ENCODE measurements at places on chromosomes 6 and 20.

GRCh38 chr6:20875369-20875963 lies 341.2 kb downstream of the CDKAL1 start:
- no peak for DNase-seq

- no peak for DNase-seq
Observed at GRCh38 chr6:43887340-43887858, 117.4 kb downstream of the VEGFA start.

DNA sequence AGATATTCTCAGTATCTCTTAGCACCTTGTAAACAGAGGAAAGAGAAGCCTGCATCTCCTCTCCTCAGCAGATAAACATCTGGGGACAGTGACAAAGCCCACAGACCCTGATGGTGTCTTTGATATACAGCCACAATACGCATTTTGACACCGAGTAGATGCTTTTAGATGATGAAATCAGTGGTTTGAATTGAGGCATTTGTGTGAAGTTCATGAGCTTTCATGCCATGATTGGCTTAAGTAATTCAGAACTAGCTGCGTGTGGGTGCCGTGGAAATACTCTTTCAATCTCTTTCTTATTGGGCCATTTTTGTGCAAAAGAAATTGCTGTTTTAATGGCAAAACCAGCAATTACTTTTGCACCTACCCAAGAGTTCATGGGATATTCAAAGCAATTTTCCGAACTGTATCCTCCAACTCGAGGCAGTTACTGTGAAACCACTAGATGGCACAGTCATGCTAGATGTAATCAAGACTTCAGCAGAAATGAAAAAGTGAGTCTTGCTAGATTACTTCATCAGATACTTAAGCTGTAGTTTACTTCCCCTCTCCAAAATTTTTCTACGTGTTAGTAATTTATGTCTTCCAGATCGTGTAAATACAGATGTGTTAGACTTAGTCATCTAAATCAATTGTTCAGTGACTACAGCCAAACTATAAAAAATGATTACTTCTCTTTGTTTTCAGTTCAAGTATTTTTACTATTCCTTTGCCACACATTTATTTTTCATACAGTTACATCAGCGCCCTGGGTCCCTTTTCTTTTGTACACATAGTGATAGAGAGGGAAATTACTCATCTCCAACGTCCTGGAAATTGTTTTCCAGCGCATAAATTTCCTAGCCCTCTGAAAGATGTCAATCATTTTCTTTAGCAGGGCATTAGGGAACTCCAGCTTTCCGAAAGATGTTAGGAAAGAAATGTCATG lies 49.4 kb downstream of the IYD start:
- peak; percentile 30 for DNase-seq

GRCh38 chr6:100261486-100261885 lies 203.2 kb downstream of the SIM1 start:
- no peak for DNase-seq

- DNase-seq, result no peak
Observed at GRCh38 chr20:15005300-15005986, 668.0 kb upstream of the FLRT3 start.

- DNase-seq, result no peak
Observed at GRCh38 chr6:130372786-130373185, 7.0 kb downstream of the TMEM200A start.

GRCh38 chr6:66522864-66523263 lies 815.8 kb upstream of the EYS start:
- no peak for DNase-seq

DNA sequence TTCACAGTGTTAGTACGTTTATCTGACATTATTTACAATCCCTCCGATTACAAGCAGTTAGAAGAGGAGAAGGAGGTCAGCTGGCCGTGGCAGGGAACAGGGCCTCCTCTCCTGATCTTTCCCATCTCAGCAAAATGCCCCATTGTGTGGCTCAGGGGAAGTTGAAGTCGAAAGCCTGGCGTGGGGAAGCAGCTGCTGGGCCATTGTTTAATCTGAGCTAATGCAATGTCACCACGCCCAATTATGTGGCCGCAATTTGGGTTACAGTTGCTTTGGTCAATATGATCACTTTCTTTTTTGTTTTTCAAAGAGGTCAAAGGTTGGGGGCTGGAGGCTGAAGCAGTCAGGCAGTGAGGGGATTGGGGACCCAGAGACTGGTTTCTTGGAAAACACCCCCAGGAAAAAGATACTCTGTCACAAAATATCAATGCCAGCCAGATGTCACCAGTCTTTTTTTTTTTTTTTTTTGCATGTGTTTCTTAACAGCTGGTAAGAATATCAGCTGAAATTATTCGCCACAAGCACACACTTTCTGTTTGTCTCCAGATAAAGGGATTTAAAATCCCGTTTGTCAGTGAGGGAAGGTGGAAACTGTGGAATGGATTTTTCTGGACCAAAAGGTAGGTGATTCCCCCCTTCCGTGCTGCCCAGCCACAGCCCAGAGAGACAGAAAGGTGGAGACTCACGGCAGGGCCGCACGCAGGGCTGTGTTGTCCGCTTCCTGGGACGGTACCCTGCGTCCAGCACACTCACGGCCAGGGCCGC lies 24.6 kb downstream of the DLL1 start:
- DNase-seq, result no peak

DNA sequence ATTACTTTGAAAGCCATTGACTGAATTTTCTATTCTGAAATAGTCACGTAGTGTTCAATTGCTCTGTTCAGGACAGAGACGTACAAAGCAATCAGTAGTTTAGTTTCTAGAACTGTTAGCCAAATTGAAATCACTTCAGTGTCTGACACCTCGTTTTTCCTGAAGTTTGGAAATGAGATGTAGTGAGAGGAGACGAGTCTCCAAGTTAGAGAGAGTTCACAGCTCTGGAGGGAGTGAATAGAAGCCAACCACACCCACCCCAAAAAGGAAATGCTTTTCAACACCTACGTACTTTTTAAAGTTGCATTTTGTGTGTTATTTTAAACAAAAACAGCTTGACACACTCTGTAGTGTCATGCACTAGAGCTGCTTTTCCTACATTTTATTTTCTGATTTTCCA lies 296.0 kb downstream of the ADGRG6 start:
- no peak for DNase-seq

DNA sequence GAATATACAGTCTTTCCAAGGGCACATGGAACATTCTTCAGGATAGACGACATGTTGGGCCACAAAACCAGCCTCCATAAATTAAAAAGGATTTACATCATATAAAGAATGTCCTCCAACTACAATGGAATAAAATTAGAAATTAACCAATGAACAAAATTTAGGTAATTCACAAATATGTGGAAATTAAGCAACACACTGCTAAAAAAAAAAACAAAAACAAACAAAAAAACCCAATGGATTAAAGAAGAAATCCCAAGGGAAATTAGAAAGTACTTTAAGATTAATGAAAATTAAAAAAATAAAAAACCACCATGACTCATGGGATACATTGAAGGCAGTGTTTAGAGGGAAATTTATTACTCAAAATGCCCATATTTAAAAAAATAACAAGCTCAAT lies 21.4 kb upstream of the NT5E start:
- DNase-seq, result no peak

GRCh38 chr6:169723991-169724493 lies 258 bp downstream of the PHF10 start:
- peak; percentile 50 for DNase-seq

- DNase-seq, result no peak
Observed at GRCh38 chr6:160284575-160284974, 26.0 kb upstream of the SLC22A2 start.

DNA sequence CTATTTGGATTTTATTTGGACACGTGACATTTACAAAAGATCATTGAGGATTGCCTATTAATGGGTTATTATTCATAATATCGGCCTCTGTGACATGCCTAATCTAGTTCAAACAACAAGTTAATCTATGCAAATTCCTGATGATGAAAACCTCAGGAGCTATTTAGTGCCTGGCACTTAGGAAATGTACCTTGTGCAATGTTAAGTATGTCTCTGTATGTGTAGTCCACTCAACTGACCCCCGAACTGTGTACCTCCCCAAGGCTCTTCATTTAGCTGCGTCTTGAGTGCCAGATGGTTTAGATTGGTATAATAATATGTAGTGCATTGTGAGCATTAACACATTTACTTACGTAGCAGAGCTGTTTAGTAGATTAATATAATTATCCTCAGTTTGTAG lies 6.9 kb downstream of the LAMA2 start:
- no peak for DNase-seq

GRCh38 chr6:107539849-107540464 lies 50.0 kb downstream of the SOBP start:
- no peak for DNase-seq

DNA sequence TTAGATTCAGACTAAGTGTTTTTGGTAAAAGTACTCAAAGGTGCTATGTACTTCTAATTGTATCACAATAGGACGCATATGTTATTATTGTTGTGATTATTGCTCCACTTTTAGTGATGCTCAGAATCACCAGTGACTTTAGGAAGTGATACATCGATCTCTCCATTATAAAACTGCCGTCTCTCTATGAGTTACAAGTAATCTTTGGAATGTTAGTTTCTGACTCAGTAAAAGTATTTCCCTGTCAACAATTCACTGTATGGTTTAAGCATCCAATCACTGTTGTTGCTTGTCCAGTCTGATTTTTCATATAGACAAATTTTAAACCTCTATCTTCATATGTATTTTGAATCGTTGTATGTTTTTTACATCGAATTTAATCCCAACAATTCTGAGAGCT lies 9.4 kb downstream of the DCBLD1 start:
- DNase-seq, result no peak

GRCh38 chr6:47043286-47043685 lies 1.2 kb upstream of the ADGRF1 start:
- no peak for DNase-seq

GRCh38 chr20:46265539-46265938 lies 42.8 kb downstream of the CDH22 start:
- DNase-seq, result no peak

DNA sequence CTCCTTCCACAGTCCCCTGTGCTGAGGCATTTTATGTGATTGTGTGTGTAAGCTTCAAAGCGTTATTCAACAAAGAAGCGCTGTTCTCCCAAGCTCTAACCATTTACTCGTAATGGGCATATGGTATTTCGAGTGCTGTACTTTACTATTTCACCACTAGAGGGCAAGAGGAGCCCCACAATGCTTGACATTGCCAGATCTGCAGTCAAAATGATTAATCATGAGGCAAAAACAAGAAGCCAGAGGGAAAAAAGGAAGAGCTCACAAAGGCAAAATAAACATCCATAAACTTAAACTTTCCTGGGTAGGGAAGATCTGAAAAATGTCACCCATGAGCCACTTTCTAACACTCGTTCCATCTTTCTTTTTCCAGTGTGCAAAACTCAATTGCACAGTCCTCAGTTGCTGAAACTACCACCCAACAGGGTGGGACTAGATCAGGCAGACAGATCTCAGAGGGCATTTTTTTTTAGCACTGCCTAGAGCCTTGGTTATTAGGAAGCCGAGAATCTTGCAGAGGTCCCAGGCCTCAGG lies 215.0 kb upstream of the PLCB4 start:
- DNase-seq, result no peak

- DNase-seq, result peak; percentile 75
Observed at GRCh38 chr20:51306521-51307358, 235.8 kb downstream of the NFATC2 start.

DNA sequence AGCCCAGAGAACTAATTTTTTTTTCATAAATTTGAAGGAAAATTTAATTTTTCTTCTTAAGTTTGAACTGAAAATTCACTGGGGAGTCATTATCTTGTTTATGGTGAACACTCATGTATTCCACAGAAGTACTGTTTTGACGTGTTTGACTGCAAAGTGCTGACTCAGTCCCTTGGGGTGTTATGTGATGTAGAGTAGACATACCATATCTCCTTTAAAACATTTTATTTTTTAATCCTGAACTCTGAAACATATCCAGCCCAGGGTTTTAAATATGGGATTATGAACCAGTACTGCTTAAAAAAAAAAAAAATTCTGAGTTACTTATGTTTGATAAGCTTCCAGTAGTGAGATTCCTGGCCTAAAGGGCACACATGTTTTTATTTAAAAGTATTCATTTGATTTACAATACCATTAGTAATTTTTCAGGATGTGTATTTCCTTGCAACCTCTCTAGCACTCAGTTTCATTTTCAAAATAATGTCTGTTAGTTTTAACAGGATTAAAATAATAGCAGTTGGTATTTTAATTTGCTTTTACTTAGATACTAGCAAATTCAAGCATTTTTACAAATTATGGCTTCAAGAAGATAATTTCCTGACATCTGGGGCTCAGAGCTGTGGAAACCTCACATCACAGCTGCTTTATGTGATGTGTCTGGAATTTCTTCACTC lies 81.7 kb upstream of the PDE10A start:
- no peak for DNase-seq

DNA sequence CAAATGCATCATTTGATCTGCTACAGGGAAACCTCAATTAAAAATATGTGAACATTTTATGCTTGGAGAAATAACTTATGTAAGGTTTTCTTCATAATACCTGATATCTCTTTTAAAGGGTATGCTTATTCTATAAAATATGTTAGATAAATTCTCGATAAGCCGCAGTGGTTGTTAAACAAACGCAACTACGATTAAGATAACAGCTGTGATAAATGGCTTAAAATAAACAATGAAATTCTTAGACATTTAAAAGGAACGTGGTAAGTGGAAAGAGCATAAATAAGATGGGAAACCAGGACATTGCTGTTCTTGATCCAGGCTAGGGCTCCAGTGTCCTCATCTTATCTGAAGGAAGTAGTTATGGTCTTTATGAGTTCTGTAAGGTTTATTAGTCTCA lies 415.9 kb downstream of the CD83 start:
- DNase-seq, result no peak

GRCh38 chr6:135871878-135872277 lies 20.4 kb downstream of the PDE7B start:
- no peak for DNase-seq

DNA sequence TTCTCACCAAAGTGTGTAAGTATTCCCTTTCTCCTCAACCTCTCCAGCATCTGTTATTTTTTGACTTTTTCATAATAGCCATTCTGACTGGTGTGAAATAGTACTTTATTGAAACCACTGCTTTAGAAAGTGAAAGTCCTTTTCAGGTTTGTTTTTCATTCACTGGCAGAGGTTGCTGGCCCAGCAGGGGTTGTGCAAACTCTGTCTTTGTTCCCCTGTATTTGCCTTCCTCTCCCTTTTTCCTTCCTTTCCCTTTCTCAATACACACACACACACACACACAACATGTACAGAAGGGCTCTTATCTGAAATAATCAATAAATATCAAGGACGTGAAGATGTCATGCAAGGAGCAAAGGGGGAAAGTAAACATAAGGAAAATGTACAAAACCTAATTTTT lies 99.8 kb downstream of the LY86 start:
- no peak for DNase-seq

Data from activated naive CD4-positive, alpha-beta T cell treated with Interleukin-2 at 50 U/mL for 16 hours (primary cell).